ENCODE measurements at places on chromosomes 2 and 18.

DNA sequence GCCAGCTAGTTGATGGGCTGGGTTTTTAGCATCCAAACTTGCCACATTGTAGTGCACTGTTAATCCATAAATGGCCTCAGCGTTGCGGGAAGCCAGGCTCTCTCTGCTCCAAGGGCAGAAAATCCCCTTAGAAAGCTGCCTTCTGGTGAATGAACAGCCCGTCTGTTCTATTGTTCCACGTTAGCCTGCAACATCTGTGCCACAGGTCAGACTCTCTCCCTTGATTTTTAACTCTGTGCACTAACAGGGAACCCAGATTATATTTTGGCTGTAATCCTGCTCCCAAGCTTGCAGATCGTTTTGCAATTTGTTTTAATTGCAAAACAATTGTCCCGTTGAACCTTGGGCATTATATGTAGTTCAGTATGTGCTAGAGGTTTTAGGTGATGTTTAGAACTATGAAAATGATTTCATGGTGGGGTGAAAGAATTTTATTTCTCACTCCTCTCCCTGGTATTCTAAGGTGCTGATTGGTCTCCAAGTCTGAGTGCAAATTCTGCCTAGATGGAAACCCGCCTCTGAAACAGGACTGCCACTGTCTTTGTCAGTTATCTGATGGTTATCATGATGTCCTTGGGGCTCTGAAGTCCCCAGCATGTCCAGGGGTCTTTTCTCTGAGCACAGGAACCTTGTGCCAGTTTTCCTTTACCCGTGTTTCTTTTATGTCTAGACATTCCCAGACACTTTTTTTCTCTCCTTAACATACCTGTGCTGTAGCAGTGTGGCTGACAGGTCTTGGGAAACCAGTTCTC lies 106.6 kb downstream of the MAP4K4 start:
- no peak for DNase-seq

DNA sequence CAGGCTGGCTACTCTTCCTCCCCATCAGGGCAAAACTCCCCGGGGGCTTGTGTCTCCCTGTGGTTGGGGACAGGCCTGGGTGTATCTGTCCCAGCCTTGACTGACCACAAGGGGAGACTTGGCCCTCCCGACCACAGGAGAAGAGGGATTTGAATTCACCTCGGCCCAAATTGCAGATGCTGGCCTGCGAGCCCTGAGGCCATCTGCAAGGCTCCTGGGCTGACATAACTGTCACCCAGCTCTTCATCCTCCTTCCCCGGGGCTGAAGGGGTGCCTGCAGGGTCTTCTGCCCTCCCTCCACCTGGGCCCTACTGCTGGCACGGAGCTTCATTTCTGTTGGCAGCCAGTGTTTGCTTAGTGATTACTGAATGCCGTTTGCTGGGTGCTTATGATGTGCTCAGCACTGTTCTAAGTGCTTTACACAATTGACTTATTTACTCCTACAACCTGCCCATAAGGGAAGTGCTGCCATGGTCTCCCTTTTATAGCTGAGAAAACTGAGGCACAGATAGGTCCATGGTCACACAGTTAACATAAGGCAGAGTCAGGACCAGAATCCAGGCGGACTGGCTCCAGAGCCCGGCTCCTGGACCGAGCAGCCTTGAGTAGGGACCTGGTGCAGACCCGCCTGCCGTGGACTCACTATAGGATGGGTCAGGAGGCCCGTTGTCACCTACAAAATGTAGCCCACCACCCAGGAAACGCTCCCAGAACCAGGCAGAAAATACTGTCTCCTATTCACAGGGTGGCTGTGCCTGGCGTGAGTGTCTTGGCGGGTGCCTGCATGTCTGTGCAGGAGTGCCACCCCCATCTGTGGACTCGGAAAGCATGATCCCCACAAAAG lies 18.9 kb downstream of the STEAP3 start:
- DNase-seq: no peak

- no peak for DNase-seq
Observed at GRCh38 chr2:157893611-157894010, 17.5 kb upstream of the ACVR1 start.

- no peak for DNase-seq
Observed at GRCh38 chr18:65411061-65411460, 339.8 kb upstream of the CDH7 start.

Data from activated naive CD4-positive, alpha-beta T cell treated with anti-CD3 and anti-CD28 coated beads, Interleukin-2, amount 50 U/mL, for 16 hours (primary cell).